ENCODE measurements at places on chromosomes 13 and 19. TPM values are rescaled to one million over a fixed set of nuclear protein-coding genes. Genes with fewer than 3 reads are reported as not detected.
A peak's percentile ranks its signal among the peaks of the same experiment; 100 is the strongest.

GRCh38 chr13:113477724-113478123 lies 12.8 kb downstream of the DCUN1D2 start:
- DNase-seq, result peak; percentile 31

GRCh38 chr13:68439817-68440216 lies 1209.7 kb upstream of the PCDH9 start:
- no peak for DNase-seq

- no peak for DNase-seq
Observed at GRCh38 chr19:29681422-29682235, 16.4 kb downstream of the PLEKHF1 start.

- no peak for DNase-seq
Observed at GRCh38 chr19:23867895-23868294, 46.8 kb upstream of the ZNF726 start.

GRCh38 chr13:82597747-82598146 lies 1284.5 kb downstream of the SLITRK1 start:
- no peak for DNase-seq

The ACP5 gene
- total RNA-seq, result 2.0 TPM

The FPR1 gene
- 0.11 TPM for total RNA-seq

The ZNF99 gene
- total RNA-seq, result not detected

The PTPRH gene
- 0.51 TPM for total RNA-seq

The TMEM238 gene
- 2.0 TPM for total RNA-seq
